ENCODE measurements at places on chromosomes 3 and 15. TPM values are rescaled to one million over a fixed set of nuclear protein-coding genes. Genes with fewer than 3 reads are reported as not detected.

DNA sequence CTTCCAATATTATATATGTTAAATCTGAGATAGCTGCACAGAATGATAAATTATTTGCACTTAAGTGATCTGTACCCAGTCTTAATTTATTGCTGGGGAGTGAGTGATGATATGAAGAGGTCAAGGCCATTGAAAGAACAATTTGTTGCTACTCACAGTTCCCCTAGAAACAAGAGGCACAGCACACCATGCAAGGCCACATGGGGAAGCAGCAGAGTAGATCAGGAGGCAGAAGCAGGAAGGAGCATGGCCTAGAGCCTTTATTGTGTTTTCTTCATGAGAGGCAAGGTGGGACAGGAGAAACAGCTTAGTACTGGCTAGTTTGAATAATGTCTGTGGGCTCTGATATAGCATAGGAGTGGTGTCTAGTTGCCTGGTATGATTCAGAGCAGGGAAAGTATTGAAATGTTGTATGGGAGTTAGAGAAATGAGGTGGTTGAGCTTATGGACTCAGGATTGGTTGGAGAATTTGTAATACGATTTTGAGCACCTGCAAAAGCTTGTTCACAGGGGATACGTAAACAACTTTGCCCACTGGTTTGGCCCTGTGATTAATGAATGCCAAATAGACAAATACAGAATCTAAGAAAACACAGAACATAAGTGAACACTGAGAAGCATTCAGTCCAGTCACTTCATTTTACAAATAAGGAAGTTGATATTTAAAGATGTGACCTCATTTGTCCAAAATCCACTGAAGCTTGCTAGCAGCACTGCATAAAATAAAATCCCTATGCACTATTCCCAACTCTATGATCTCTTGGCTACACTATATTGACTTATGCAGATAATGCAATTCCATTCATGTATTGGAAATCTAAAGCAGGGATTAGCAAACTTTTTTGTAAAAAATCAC is 71.7 kb downstream of the TMCO5A start:
- H3K36me3 ChIP-seq, result no peaks in the 10 kb centered on the region
- H3K4me3 ChIP-seq, result no peak overlapping the region
- no peak for DNase-seq
- no peak overlapping the region for H3K27ac ChIP-seq

GRCh38 chr3:166836836-166837235 is 543.3 kb downstream of the ZBBX start:
- no peaks in the 10 kb centered on the region for H3K27me3 ChIP-seq
- H3K4me3 ChIP-seq, result no peak overlapping the region
- 0 out of 2 replicates have a peak, but pooled peaks cover 3% of the 10 kb centered on the region for H3K4me1 ChIP-seq
- no peak overlapping the region for H3K27ac ChIP-seq
- no peaks in the 10 kb centered on the region for H3K36me3 ChIP-seq

GRCh38 chr3:171772427-171773056 is 37.7 kb downstream of the PLD1 start:
- peak; percentile 57 for DNase-seq
- no peaks in the 10 kb centered on the region for H3K27me3 ChIP-seq
- H3K36me3 ChIP-seq, result no peaks in the 10 kb centered on the region
- H3K4me1 ChIP-seq, result no peaks in the 10 kb centered on the region

DNA sequence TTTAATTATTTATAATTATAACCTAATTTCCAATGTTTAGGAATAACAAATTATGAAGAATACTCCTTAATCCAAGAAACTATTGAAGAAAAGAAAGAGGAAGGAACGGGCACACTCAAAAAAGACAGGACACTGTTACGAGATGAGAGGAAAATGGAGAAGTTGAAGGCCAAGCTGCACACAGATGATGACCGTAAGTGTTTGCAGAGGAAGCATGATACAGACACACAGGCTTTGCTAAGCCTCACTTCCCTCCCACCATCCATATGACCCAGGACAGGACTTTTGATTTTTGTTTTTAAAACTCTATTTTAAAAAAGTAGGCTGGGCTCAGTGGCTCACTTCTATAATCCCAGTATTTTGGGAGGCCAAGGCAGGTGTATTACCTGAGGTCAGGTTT is 389.4 kb upstream of the TPM1 start:
- no peak overlapping the region for H3K4me3 ChIP-seq
- no peak overlapping the region for H3K27ac ChIP-seq
- H3K4me1 ChIP-seq, result no peaks in the 10 kb centered on the region
- no peaks in the 10 kb centered on the region for H3K27me3 ChIP-seq
- peaks cover 1% of the 10 kb centered on the region for H3K36me3 ChIP-seq

DNA sequence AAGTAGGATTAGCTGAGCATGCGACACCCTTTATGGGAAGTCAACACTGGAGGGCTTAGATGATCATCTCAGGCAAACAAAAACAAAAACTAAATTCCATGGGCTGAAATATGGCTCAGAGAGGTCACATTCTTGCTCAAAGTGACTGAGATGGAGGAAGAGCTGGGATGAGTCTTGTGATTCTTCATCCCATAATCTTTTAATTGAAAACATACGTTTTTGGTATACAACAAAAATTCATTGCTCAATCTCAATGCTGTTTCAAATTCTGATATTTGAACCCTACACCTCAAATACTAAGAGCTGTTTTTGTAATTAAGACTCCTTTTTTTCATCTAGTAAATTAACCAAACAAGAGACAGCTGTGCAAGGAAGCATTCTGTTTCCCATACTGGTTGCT is 257.0 kb downstream of the NR1D2 start:
- no peak overlapping the region for H3K4me3 ChIP-seq
- no peaks in the 10 kb centered on the region for H3K36me3 ChIP-seq
- no peak overlapping the region for H3K27ac ChIP-seq
- no peaks in the 10 kb centered on the region for H3K27me3 ChIP-seq

GRCh38 chr15:29067949-29068348 is 182.2 kb downstream of the APBA2 start:
- no peak for DNase-seq
- no peak overlapping the region for H3K27ac ChIP-seq
- no peak overlapping the region for H3K4me3 ChIP-seq

DNA sequence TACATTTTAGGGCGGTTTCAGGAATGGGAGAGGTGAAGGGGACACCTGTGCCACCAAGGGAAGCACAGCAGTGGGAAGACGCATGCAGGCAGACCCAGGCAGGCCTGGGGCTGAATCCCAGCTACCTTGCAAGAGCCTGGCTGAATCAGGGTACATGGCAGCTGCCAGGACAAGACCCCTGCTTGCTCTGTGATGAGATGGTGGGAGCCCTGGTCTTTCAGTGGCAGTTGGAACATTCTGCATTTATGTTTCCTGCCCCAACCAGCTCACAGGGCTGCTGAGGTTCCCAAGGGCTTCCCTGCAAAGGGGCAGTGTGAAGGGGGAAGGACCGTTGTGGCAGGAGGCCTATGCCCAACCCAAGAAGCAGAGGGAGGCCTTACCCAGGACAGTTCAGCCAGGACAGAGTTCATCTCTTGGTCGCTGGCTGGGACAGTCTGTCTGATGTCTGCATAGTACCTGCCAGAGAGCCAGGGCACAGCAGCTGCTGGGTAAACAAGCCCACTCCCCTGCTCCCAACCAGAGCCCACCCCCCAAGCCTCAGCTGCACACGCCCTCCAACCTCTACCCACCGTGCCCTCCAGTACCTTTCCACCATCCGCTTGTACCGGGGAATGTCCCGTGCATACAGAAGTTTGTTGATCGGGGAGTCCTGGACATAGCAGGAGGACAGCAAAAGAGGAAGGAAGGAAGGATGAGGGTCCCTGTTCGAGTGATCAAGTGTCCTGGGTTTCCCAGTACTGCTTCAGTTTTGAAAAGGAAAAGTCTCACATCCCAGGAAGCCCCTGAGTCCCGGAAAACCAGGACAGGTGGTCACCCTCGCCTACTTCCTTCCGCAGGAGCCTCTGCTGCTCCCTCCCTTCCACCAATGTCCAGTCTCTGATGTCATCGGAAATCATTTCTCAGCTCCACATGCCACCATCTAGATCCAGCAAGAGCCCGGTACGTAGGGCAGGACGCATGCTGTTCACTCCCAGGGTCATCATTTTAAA is 23.1 kb downstream of the PLXNB1 start:
- H3K27me3 ChIP-seq, result no peaks in the 10 kb centered on the region
- H3K4me1 ChIP-seq, result no peaks in the 10 kb centered on the region
- no peak overlapping the region for H3K27ac ChIP-seq
- no peak overlapping the region for H3K4me3 ChIP-seq

- H3K27me3 ChIP-seq, result no peaks in the 10 kb centered on the region
- no peak for DNase-seq
- H3K4me1 ChIP-seq, result peaks cover 7% of the 10 kb centered on the region
- peak overlapping the region; percentile 90 for H3K27ac ChIP-seq
Observed at GRCh38 chr3:49787536-49787935, 1.2 kb upstream of the IP6K1 start.

- H3K4me1 ChIP-seq, result no peaks in the 10 kb centered on the region
- DNase-seq, result no peak
- no peak overlapping the region for H3K4me3 ChIP-seq
- H3K27me3 ChIP-seq, result no peaks in the 10 kb centered on the region
- no peak overlapping the region for H3K27ac ChIP-seq
Observed at GRCh38 chr3:106206146-106206545, 337.3 kb upstream of the CBLB start.

DNA sequence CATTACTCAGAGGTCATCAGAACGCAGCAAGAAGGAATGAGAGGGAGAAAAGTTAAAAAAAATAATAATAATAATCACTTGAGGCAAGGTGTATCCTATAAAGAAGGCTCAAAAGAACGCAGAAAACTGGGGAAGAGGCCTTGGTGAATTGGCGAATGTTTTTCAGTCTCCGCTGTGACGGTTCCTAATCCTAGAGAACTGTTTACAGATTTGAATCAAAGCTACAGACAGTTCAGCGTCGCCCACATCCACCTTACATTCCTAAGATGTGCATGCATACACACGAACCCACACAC is 634 bp downstream of the ZMAT3 start:
- H3K4me1 ChIP-seq, result peaks cover 3% of the 10 kb centered on the region
- no peak for DNase-seq
- peak overlapping the region; percentile 65 for H3K4me3 ChIP-seq
- no peak overlapping the region for H3K27ac ChIP-seq
- no peaks in the 10 kb centered on the region for H3K27me3 ChIP-seq

DNA sequence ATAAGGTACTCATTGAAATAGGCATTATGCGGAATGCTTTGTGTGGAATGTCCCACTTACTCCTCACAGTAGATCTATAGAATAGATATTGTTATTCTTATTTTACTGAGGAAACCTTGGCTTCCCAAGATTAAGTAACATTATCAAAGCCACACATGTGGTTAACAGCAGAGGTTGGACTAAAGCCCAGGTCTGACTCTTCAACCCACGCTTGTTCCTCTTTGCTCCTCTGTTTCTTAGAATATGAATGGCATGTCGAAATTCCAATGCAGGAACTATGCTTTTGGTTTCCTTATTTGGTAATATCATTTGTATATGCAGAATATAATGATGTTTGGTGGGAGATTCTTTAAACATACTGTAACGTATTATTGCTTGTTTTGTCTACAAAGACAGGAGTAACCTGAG is 818.8 kb upstream of the LMCD1 start:
- no peaks in the 10 kb centered on the region for H3K4me1 ChIP-seq
- no peaks in the 10 kb centered on the region for H3K36me3 ChIP-seq
- DNase-seq, result no peak
- no peak overlapping the region for H3K27ac ChIP-seq
- H3K4me3 ChIP-seq, result no peak overlapping the region

GRCh38 chr15:94792196-94792595 is 560.8 kb downstream of the MCTP2 start:
- H3K4me1 ChIP-seq, result no peaks in the 10 kb centered on the region
- no peak overlapping the region for H3K27ac ChIP-seq
- H3K36me3 ChIP-seq, result no peaks in the 10 kb centered on the region

- no peaks in the 10 kb centered on the region for H3K36me3 ChIP-seq
- H3K27me3 ChIP-seq, result no peaks in the 10 kb centered on the region
- no peak for DNase-seq
- peaks cover 17% of the 10 kb centered on the region for H3K4me1 ChIP-seq
Observed at GRCh38 chr3:186680869-186681268, 15.1 kb downstream of the HRG start.

- H3K4me3 ChIP-seq, result no peak overlapping the region
- H3K4me1 ChIP-seq, result no peaks in the 10 kb centered on the region
- no peaks in the 10 kb centered on the region for H3K27me3 ChIP-seq
- no peak for DNase-seq
- H3K36me3 ChIP-seq, result no peaks in the 10 kb centered on the region
Observed at GRCh38 chr3:105177576-105177975, 189.1 kb upstream of the ALCAM start.

GRCh38 chr15:47820747-47821319 is 103.5 kb downstream of the SEMA6D start:
- H3K4me3 ChIP-seq, result no peak overlapping the region
- no peaks in the 10 kb centered on the region for H3K4me1 ChIP-seq
- no peak for DNase-seq
- H3K36me3 ChIP-seq, result no peaks in the 10 kb centered on the region
- H3K27ac ChIP-seq, result no peak overlapping the region

GRCh38 chr15:42832576-42832975 is 88.0 kb downstream of the TTBK2 start:
- H3K36me3 ChIP-seq, result no peaks in the 10 kb centered on the region

GRCh38 chr15:59779110-59779509 is 90.0 kb upstream of the BNIP2 start:
- H3K4me1 ChIP-seq, result no peaks in the 10 kb centered on the region
- no peaks in the 10 kb centered on the region for H3K36me3 ChIP-seq
- no peak overlapping the region for H3K27ac ChIP-seq
- no peaks in the 10 kb centered on the region for H3K27me3 ChIP-seq
- no peak overlapping the region for H3K4me3 ChIP-seq

DNA sequence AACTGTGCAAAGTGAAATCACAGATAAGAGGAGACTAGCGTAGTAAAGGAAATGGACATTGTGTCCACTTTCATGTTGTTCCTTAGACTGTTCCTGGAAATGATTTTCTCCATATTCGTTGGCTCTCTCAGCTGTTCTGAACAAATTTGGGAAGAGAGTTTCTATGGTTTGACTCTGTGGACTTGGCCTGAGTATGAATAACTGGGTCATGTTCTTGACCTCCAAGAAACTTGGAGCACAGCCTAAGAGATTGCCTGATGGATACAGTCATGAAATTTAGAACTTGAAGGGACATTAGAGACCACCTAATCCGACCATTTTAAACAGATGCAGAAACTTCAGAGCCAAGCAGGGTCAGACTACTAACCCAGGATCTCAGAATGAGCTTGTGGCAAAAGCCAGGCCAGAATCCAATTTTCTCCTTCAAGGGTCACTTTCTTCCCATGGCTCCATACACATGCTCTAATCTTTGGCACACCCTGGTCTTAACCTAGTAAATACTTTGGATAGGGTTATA is 430.4 kb downstream of the RBMS3 start:
- no peaks in the 10 kb centered on the region for H3K27me3 ChIP-seq
- H3K4me3 ChIP-seq, result no peak overlapping the region
- no peak overlapping the region for H3K27ac ChIP-seq
- peaks cover 7% of the 10 kb centered on the region for H3K4me1 ChIP-seq
- no peak for DNase-seq
- no peaks in the 10 kb centered on the region for H3K36me3 ChIP-seq

GRCh38 chr3:127164615-127165014 is 28.3 kb upstream of the PRR23E start:
- no peak overlapping the region for H3K4me3 ChIP-seq
- H3K27me3 ChIP-seq, result no peaks in the 10 kb centered on the region
- no peaks in the 10 kb centered on the region for H3K4me1 ChIP-seq
- no peak overlapping the region for H3K27ac ChIP-seq
- no peaks in the 10 kb centered on the region for H3K36me3 ChIP-seq

The ADGRG7 gene
- total RNA-seq, result 4.2 TPM

The PARP9 gene
- total RNA-seq, result 15.8 TPM

The LRRC49 gene
- 2.1 TPM for total RNA-seq

The CD80 gene
- total RNA-seq, result not detected

The FGF7 gene
- not detected for total RNA-seq

The KLHL40 gene
- total RNA-seq, result not detected

The STAB1 gene
- total RNA-seq, result 0.63 TPM

The SLC38A3 gene
- total RNA-seq, result 16.8 TPM

The GCNT3 gene
- 1.9 TPM for total RNA-seq
